ENCODE measurements at places on chromosomes 7 and 10. TPM values are rescaled to one million over a fixed set of nuclear protein-coding genes. Genes with fewer than 3 reads are reported as not detected.

Gene EN2
- total RNA-seq, result not detected

Gene HOXA6
- not detected for total RNA-seq

Gene SKIDA1
- 22.3 TPM for total RNA-seq

Gene KCNH2
- 11.5 TPM for total RNA-seq

Gene ACTL6B
- 0.14 TPM for total RNA-seq

Gene PRSS2
- total RNA-seq, result not detected

Gene CEP55
- total RNA-seq, result 52.9 TPM

Gene ARHGEF35
- total RNA-seq, result not detected

Gene PHYHIPL
- total RNA-seq, result not detected

Gene C7orf57
- total RNA-seq, result 0.47 TPM

Gene SERPINE1
- total RNA-seq, result 103 TPM

Gene ESYT2
- 26.6 TPM for total RNA-seq

Gene JAKMIP3
- 0.27 TPM for total RNA-seq

Gene R3HCC1L
- 15.1 TPM for total RNA-seq

Gene FRAT1
- 13.2 TPM for total RNA-seq

Gene HMX2
- not detected for total RNA-seq

Gene COL13A1
- 0.17 TPM for total RNA-seq

Gene GNAT3
- total RNA-seq, result not detected

Gene CPA2
- total RNA-seq, result not detected

Gene LAMTOR4
- 231 TPM for total RNA-seq

Gene TSPAN13
- total RNA-seq, result not detected

Gene VTI1A
- 22.7 TPM for total RNA-seq

Gene CLDN4
- 2.8 TPM for total RNA-seq

Gene KCTD7
- 6.9 TPM for total RNA-seq

Gene CAV1
- not detected for total RNA-seq

Gene GPR37
- total RNA-seq, result not detected

Gene GRID2IP
- not detected for total RNA-seq

Gene ZPBP
- total RNA-seq, result not detected

Gene GPR15LG
- not detected for total RNA-seq

Gene OPALIN
- total RNA-seq, result not detected

Gene OPN4
- not detected for total RNA-seq

Gene MRLN
- total RNA-seq, result not detected

Gene AKR1C8
- not detected for total RNA-seq

Gene FRAT2
- 41.2 TPM for total RNA-seq

Gene IGFBP3
- total RNA-seq, result 21.6 TPM

Gene CCM2
- total RNA-seq, result 34.2 TPM

Gene GALNT17
- not detected for total RNA-seq

Gene CDK14
- not detected for total RNA-seq

Gene SFRP5
- not detected for total RNA-seq

Gene SMKR1
- not detected for total RNA-seq

Gene WNT8B
- total RNA-seq, result 0.44 TPM

Gene SPDYE6
- not detected for total RNA-seq

Gene TMEM26
- total RNA-seq, result 9.2 TPM

Gene AUTS2
- 0.06 TPM for total RNA-seq

Gene JCAD
- total RNA-seq, result not detected

Gene AKR1D1
- not detected for total RNA-seq

Gene ACADSB
- 6.5 TPM for total RNA-seq

Gene CYP3A7
- not detected for total RNA-seq

Gene GSTO2
- total RNA-seq, result 16.6 TPM

Gene RSPH10B
- not detected for total RNA-seq

Gene FAM237B
- not detected for total RNA-seq

Gene ITIH5
- total RNA-seq, result 3.0 TPM

Gene NEURL1
- 0.95 TPM for total RNA-seq

Gene DKK1
- total RNA-seq, result 932 TPM

Gene OPN1SW
- not detected for total RNA-seq

Gene SLC26A3
- not detected for total RNA-seq

Gene SPACDR
- total RNA-seq, result not detected

Gene H2BK1
- not detected for total RNA-seq

Gene PITX3
- total RNA-seq, result 6.3 TPM
